Thymus (tissue), 14 donors: ENCODE measurements at places on chromosomes 7 and 10.

GRCh38 chr10:69837261-69837660, 35.6 kb downstream of the COL13A1 start:
- DNase-seq = no peak

DNA sequence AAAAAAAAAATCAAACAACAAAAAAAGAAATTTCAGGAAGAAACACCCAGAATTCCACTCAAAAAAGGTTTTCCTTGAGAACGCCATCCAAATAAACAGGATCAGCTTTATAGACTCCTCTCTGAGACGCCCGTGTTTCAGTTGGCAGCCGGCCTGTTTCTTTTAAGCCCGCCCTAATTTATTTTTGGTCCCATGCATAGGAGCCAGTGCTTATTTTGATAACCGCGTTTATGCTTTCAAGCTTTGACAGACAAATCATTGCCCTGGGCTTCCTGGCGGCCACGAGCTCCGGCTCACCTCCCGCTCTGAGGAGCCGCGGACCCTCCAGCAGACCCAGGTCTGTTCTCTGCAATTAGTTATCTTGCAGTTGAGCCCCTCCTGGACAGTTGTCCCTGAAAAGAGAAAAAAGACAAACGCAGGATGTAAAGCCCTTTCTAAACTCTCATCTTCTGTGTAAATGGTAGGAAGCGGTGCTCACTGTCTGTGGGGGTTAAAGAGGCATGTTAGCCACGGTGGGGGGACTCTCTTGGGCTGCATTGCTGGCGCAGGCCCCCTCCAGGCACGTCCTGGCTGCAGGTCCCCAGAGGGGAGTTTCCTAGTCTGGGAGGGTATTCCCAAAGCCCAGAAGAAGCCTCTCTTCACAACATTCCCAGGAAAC, 22.2 kb upstream of the UNCX start:
- no peak for DNase-seq

- DNase-seq = no peak
Measured at GRCh38 chr10:10418387-10418786, 599.3 kb upstream of the CELF2 start.

DNA sequence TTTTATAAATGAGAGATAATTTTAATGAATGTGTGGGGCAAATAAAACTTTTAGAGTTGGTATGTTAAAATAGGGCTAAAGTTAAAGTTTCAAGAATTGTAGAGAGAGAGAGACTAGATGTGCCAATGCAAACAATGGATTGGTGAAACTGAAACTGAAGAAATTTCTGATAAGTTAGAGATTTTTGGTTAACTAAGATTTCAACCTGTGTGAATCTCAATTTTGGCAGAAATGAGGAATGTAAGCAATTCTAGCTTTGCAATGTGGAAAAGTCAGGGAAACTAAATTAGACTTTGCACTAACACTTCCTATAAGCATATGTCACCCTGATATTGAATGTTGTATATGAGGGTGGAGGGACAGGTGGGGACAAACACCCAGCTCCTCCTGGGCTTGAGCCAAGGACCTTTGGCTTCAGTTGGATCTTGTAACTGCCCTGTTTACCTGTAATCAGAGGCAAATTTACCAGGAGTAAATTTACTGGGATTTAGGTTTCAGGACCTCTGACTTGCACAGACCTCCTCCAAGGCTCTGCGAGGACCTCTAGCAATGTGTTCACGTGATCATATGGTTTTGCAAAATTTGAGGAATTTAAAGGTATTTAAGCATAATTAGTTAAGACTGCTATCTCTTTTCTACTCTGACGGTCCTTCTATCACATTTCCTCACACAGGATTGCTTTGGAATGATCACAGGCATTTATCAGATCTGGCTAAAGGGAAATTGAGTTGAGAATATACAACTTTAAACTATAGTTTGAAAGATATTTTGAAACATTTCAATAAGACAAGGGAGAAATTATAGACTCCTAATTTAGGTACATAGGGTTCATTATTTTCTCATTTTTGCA, 33.1 kb upstream of the RPA3 start:
- DNase-seq = no peak

GRCh38 chr10:123393170-123393569, 239.0 kb downstream of the BUB3 start:
- no peak for DNase-seq

- no peak for DNase-seq
Measured at GRCh38 chr10:97903128-97904017, 53.7 kb downstream of the GOLGA7B start.

- no peak for DNase-seq
Measured at GRCh38 chr7:130127821-130128317, 57.5 kb downstream of the KLHDC10 start.
